ENCODE measurements at places on chromosomes 11 and 22.

DNA sequence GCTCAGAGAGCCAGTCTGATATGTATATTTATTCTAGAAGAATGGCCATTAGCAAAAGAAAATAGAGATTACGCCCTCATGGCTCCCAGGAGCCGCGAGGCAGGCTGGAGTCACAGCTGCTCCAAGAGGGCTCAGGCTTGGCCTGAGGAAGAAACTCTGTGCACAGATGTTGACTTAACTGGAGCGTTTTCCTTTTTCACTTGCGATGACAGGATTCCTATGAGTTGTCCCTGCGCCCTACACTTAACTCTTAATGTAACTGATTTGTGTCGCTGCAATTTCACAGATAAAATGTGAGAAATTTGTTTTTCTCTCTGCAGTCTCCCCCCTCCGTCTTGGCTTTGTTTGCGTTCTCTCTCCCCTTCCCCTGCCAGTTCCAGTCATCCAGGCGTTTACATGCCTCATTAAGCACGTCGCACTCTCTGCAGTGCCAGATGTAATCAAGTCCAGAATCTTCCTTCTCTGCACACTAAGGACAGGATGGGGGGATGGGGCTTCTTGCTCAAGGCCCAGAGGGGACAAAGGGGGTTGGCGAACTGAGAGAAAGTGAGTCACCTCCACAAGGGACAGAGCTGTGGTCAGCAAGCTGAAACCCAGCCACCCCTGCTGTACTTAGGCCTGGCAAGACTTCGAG is 1060.1 kb downstream of the NTM start:
- DNase-seq: no peak

DNA sequence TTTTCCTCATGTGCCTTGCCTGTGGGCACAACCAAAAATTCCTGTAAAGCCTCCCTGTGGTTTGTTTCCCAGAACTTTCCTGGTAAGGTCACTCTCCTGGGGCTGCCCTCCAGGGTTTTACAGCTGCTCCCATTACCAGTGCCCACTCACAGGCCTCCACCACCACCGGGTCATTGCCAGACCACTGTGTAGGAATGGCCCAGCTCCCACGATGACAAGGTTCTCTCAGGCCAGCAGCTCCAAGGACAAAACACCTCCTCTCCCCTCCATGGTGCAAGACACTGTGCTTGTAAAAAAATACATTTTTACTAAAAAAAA is 96.1 kb upstream of the AKIP1 start:
- DNase-seq: no peak

- DNase-seq: no peak
Observed at GRCh38 chr11:117872420-117872961, 4.0 kb downstream of the FXYD6 start.

- DNase-seq: no peak
Observed at GRCh38 chr11:112590764-112591163, 330.1 kb upstream of the PLET1 start.

- DNase-seq: no peak
Observed at GRCh38 chr11:73513707-73514106, 84.2 kb downstream of the FAM168A start.

- DNase-seq: no peak
Observed at GRCh38 chr22:35301372-35301874, 1.7 kb downstream of the TOM1 start.

GRCh38 chr11:783581-784015 is 6.3 kb downstream of the CEND1 start:
- no peak for DNase-seq

DNA sequence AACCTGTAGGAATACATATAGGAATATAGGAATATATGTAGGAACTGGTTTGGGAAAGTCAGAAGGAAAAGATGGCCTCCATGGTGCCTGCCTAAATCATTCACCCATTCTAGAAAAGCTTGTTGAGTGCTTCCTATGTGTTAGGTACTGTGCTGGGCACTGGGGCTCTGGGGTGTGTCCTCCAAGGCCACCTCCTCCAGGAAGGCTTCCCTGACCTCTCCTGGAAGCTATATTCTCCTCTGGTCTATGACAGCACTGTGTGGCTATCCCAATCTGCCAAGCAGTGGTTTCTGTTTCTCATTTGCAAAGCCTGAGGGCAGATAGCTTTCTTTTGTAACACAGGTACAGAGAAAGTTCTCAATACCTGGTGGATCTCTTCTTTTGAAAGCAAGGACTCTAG is 30.2 kb downstream of the IRAG1 start:
- no peak for DNase-seq

- no peak for DNase-seq
Observed at GRCh38 chr11:64504999-64505398, 86.0 kb upstream of the SLC22A12 start.

- DNase-seq: no peak
Observed at GRCh38 chr11:9687711-9688477, 24.0 kb downstream of the SWAP70 start.

- no peak for DNase-seq
Observed at GRCh38 chr11:110061296-110061695, 31.9 kb upstream of the ZC3H12C start.

DNA sequence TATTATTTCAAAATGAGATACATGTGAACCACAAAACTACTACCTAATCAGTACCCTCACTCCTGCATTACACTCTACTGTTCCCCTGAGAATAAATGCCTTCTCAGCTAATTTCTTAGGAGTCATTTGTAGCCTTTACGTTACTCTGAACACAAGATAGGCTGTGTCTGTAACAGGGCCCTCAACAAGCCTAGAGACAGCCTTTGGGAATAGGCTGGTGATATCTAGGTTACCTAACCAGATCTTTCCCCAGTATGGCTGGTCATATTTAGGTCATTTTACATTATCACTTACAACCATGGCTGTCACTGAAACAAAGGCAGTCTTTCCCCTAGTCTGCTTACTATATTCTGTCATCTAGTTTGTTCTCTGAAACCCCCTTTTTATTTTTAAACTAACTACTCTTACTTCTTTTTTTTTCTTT is 14.2 kb downstream of the ATM start:
- no peak for DNase-seq

DNA sequence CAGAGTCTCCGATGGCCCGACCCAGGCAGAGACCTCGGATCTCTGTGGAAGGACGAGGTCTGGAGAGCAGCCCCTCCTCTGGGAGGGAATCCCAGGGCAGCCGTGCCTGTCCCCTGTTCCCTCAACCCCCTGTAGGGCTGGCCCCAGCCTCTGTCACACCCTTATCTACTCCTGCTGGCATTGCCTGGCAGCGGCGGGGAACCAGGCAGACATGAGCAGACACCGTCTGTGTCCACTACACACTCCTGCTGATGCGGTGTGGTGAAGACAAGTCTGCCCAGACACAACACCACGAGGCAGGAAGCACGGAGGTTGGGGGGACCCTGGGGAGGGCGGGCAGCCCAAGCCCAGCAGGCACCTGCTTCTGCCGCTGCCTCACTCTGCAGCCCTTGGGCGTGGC is 52.5 kb upstream of the A4GALT start:
- DNase-seq: no peak

GRCh38 chr22:39234867-39235687 is 9.7 kb downstream of the PDGFB start:
- no peak for DNase-seq

DNA sequence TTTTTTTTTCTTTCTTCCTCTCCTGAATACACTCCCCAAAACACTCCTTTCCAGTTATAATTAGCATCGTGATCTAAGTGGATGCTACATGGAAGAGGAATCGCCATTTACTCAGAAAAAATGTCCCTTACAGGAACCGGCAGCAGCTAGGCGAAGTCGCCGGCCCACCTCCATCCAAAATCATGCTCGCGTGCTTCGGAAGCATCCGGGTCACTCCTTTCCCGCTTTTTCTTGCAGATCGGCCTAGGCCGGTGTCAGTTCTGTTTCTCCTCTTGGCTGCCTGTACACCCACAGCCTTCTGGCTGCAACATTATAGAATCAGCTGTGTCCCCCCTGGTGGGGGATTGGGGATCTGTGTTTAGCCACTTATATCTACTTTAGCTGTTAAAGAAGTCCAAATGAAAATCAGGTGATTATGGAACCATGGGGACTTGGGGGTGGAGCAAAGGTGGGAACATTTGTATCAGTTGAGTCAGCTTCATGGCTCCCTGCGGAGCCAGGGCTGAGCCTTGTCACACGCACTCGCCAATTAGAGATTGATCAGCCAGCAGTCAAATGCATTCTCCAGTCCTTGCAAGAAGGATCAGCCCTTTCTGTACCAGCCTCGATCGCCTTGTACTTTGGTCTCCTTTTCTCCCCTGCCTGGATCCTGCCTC is 36.3 kb downstream of the ASRGL1 start:
- DNase-seq: no peak
